ENCODE measurements at places on chromosomes 5 and 9.

DNA sequence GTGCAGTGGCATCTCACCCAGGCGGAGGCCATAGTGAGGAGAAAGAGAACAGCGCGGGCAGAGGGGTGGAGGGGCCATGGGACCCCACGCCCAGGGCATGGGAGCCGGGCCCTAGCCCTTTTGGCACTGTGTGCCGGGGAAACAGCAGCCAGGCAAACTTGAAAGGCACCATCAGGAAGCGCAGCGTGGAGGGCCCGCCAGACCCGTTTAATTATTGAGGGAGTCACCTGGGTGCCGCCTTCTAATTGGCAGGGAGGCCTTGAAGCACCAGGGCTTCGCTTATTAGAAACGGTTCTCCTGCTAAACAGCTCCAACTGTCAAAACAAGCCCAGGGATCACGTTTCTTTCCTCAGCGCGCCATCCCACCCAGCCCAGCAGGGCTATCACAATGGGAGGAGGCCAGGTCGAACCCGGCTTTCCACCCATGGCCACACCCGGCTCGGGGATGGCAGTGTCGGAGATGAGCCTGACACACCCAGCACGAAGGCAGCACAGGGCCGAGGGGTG is 104.6 kb upstream of the SARDH start:
- DNase-seq, result no peak

GRCh38 chr5:116571568-116572349 is 2.9 kb downstream of the SEMA6A start:
- no peak for DNase-seq

DNA sequence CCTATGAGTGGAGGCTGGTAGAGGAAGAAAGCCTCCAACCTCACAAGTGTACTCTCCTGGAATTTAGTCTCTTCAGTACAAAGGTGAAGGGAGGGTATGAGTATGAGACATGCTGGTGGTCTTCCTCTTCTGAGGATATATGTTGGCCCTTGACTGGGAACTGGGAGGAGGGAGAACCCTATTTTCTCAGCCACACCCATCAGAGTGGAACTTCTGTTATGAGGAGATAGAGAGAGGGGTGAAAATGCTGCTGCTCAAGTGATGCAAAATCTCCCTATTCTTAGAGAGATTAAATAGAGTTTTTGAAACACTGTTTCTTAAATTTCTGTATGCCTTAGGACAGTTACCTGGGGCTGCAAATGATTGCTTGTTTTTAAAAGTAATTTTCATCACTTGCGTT is 203.4 kb upstream of the PRR16 start:
- DNase-seq, result no peak

DNA sequence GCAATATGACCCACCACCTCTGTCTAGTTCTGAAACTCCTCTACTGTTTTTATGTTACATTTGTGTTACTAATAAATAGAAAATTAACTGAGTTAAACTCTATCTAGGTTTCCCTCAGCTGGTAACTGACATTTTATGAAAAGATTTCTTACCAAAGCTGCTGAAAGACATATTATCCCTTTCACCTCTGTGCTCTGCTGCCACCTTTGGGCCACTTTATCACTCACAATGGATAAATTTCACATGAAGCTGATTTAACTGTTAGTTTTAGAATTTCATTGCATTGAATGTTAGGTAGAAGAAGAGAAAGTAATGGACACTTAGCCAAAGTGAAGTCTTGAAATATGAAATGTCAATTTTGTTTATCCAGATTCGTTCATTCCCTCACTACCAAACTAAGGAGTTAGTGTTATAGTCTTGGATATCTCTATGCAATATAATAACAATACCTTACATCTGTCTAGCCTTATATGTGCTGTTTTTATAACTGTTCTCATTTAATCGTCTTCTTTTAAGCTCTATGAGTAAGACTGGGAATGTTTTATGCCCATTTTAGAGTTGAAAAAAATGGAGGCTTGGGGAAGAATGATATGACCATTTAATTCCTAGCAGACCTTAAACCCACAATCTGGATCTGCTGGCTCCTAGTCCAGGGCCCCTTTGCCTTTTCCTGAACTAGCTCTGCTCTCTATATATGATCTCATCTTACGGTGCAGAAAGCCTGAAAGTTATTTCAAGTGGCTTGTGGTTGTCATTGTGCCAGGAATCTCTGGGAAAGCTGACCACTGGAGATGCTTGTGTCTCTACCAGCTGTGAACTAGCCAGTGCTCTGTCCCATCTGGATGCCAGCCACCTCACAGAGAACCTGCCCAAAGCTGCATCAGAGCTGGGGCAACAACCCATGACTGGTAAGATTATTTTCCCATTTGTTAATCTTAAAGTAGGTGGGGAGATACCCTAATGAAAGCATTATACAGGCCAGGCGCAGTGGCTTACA is 97.1 kb downstream of the GOLPH3 start:
- peak; percentile 60 for DNase-seq

- DNase-seq, result no peak
Observed at GRCh38 chr5:160083501-160083900, 35.7 kb downstream of the PWWP2A start.

- DNase-seq, result peak; percentile 3
Observed at GRCh38 chr5:74056789-74057164, 430.8 kb downstream of the ARHGEF28 start.

GRCh38 chr5:121763665-121764064 is 88.0 kb upstream of the FTMT start:
- DNase-seq, result no peak

GRCh38 chr9:131799177-131799823 is 59.4 kb upstream of the RAPGEF1 start:
- DNase-seq, result peak; percentile 50

DNA sequence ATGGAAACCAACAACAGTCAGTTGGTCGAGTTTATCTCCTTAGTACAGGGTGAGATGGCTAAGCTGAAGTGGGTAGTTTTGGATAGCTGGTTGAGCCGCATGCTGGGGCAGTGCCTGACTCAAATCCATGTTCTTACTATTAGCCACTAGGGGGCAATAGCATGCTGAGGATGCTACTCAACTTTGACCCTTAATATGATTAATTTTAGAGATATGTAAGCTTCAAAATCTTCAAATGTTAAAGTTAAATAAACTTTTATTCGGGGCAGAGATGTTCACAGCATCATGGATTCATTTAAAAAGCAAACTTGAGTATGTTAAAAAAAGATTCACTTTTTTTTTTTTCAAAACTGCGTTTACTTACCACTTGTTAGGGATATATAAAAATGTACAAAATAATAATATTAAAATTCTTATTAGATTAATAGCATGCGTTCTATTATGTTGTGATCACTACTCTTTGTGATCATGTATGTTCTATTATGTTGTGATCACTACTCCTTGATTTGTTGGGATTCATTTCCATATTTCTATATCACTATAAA is 57.0 kb downstream of the C9orf153 start:
- DNase-seq, result peak; percentile 19

GRCh38 chr9:125172031-125172755 is 17.4 kb downstream of the PPP6C start:
- DNase-seq, result no peak

GRCh38 chr9:84207491-84207951 is 133.0 kb downstream of the SLC28A3 start:
- no peak for DNase-seq

DNA sequence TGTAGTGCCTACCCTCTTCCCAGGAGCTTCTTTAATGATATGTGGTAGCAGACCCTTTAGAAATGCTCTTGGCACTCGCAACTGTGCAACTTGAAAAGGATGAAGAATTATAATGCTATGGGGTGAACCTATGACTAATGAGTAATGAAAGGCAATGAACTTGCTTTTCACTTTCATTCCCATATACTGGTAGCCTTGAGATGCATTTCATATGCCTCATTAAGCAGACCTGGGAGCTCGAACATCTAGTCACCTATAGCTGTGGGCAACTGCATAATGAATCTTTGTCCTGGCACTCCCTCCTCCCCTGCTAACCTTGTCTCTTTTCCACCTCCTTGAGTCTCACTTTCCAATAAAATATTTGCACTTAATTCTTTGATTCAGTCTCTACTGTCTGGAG is 605.9 kb upstream of the DAB2 start:
- no peak for DNase-seq

DNA sequence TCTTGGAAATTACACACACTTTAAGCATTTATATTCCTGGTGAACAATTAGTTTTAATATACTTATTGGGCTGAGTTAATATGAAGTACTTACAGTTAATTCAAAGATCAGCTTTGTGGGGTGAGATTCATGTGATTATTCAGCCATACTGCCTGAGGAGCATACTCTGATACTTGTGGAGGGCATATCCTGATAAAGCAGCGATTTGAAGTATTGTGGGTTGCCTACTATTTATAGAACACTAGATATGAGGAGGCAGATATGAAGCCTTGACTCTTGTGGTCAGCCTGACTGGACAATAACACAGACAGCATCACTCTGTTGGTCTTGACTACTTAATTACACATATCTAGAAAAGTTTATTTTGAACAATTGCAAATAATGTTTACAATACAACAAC is 27.0 kb upstream of the AGGF1 start:
- no peak for DNase-seq

DNA sequence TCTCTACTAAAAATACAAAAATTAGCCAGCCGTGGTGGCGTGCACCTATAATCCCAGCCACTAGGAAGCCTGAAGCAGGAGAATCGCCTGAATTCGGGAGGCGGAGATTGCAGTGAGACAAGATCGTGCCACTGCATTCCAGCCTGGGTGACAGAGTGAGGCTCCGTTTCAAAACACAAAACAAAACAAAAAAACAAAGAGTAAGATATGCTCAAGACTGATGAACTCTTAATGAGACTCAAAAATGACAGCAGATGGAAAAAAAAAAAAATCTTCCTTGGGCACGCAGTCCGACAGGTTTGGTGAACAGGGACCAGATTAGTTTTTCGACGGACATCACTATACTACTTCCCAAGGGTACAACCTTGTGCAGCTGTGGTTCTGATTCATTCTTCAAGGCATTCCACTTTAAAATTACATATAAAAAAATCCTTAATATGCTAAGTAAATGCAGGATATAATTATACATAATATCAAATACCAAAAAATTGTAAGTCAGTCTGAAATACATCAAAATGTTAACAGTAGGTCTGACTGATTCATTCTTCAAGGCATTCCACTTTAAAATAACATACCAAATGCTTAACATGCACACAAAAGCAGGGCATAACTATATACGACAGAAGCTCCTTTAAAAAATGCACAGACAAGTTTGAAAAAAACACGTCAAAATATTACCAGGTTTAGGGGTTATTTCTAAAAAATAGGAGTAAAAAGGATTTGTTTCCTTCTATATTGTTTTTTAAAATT is 12.3 kb downstream of the PSIP1 start:
- no peak for DNase-seq

DNA sequence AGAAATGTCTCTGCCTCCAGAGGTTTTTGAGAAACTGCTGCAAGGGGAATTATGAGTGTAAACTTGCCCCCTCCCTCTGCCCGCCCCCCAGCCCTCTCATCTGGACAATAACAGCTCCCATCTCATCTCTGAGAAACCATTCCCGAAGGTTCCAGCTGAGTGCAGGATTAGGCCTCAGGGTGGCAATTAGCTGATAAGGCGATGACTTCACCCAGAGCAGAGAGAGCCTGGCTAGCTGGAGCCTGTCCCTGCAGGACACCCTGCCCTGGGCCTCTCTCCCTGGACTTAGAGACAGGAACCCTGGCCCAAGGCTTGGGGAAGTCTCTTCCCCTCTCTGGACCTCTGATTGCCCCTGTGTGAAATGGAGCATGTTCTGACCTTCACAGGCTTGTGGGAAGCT is 45.7 kb upstream of the HAND1 start:
- no peak for DNase-seq

DNA sequence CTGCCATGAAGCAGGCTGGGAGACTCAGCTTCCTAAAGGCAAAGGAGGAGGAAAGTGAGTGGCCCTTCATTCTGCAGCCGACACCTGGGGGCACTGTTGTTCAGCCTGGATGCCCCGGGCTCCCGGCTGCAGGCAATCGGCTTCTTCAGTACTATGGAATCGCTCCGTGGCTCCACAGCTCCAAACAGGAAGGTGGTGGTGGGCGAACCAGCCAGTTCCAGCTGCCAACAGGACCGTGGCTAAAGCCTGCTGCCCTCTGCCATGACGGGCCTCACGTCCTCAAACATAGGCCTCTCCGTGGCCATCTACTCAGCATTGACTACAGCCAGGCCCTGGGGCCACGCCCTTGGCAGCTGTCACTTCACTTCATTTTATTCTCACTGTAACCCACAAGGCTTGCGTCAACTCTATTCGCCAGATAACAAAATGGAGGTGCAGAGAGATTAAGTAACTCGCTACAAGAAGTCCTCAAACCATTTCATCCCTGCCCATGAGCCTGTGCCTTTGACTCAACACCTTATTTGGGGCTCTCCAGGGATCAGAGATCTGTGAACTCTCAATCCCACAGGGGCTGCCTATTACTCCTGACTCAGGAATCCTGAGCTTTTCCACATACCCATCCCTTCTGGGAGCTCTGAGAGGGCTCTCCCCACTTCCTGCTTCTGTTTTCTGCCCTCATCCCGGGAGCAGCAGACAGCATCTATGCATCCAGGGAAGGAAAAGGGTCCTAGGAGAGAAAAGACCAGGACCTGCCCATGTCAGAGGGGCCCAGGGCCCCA is 38.0 kb downstream of the PAX5 start:
- DNase-seq, result peak; percentile 59

- DNase-seq, result no peak
Observed at GRCh38 chr5:102749416-102750030, 5.6 kb upstream of the PAM start.

- DNase-seq, result no peak
Observed at GRCh38 chr5:53261245-53261644, 151.7 kb upstream of the MOCS2 start.

DNA sequence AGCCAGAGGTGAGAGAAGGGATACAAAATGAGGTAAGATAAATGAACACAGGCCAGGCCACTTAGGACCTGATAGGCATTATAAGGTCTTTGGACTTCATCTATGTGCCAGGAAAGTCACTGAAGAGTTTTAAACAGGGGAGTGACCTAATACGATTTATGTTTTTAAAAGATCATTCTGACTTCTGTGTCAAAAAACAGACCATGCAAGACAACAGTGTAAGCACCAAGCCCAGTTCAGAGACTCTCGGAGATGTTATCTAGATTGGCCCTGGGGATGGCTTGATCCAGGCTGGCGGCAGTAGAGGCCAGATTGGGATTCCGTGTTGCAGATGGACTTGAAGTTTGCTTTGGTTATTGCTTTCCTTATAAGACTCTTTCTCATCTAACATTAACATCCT is 43.0 kb upstream of the DPYSL3 start:
- no peak for DNase-seq

GRCh38 chr5:69367697-69368279 is 1.5 kb downstream of the AK6 start:
- DNase-seq, result no peak

DNA sequence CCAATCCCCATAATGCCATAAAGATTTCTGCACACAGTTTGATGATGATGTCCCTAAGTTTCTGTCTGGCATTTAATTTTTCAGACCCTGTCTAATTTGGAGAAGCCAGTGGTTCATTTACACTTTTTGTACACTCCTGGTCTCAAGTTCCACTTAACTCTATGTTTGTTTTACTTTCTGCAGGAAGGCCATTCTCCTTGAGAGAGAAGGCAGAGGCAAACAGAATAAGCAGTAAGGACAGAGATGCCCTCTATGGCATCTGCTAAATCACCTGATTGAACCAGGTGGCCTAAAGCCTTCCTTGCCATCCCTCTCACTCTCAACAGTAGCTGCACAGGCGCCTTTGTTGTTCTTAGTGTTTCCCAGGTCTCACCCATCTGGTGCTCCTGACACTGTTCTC is 86.1 kb upstream of the LRRTM2 start:
- no peak for DNase-seq
